ENCODE measurements at places on chromosomes 4 and X. TPM values are rescaled to one million over a fixed set of nuclear protein-coding genes. Genes with fewer than 3 reads are reported as not detected.

DNA sequence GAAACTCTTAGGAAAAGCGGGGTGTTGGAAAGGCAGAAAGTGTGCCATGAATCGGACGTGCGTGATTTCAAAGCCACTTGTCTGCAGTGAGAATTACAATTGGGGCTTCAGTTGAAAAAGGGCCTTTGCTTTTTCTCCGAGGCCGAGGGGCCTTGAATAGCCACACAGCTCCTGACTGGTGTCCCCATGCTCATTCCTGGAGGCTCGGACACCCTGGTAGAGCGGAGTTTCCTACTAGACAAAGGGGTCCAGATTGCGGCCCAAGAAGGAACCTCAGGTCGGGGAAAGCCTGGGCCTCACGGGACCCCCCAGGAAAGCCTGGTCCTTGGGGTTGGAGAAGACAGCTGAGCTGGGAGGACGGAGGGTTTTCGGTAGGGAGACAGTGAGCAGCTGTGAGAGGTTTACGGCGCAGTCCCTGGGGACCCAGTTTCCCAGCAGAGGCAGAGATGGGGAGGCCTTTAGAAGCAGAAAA is 3.0 kb upstream of the SHOX start:
- no peak for DNase-seq

The STPG2 gene
- 0.94 TPM for total RNA-seq

GRCh38 chr4:38310446-38311043 is 350.3 kb downstream of the PTTG2 start:
- no peak for DNase-seq

The ZXDB gene
- 16.2 TPM for total RNA-seq

DNA sequence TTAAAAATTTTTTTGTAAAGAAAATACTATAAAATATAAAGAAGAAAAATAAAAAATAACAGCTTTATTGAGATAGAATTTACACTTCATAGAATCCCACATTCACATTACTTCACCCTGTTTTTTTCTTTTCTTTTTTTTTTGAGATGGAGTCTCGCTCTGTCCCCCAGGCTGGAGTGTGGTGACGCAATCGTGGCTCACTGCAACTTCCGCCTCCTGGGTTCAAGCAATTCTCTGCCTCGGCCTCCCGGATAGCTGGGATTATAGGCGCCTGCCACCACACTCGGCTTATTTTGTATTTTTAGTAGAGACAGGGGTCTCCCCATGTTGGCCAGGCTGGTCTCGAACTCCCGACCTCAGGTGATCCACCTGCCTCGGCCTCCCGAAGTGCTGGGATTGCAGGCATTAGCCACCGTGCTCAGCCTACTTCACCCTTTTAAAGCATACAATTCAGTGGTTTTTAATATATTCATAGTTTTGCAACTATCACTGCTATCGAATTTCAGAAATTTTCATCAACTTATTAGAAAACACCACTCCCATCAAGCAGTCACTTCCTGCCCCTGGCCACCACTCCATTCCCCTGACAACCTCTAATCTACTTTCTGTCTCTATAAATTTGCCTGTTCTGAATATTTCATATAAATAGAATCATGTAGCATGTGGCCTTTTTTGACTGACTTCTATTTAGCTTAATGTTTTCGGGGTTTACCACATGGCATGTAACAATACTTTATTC is 48.7 kb downstream of the TMEM131L start:
- DNase-seq = no peak

DNA sequence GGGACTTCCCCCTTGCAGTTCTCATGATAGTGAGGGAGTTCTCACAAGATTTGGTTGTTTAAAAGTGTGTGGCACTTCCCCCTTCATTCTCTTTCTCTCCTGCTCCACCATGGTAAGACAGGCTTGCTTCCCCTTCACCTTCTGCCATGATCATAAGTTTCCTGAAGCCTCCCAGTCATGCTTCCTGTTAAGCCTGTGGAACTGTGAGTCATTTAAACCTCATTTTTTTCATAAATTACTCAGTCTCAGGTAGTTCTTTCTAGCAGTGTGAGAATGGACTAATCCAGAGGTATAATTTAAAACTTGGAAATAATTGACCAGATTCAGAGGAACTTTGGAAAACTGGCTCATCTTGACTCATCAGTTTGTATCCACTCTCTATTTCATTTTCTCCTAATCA is 129.0 kb downstream of the TMEM47 start:
- DNase-seq = no peak

The TCEAL5 gene
- total RNA-seq = 11.9 TPM
